ELR (cell line): ENCODE measurements at places on chromosomes 13 and 19.

DNA sequence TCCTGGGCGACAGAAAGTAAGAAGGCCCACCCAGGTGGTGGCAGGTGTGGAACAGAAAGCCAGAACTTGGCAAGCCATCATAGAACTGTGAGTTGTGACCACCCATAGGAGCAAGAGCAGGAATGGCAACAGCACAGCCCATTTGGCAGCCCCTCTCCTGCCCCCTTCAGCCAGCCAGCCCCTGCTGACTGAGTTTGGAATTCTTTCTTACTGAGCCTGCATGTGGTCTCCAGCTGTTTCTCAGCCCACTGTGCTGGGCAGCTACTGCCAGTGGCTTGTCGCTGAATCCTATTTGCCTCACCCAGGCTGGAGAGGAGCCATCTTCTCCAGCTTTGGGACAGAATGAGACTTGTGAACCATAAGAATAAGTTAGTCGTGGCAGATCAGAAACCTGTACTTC lies 28.3 kb downstream of the CNMD start:
- no peak for DNase-seq

- DNase-seq = peak; percentile 20
These were observed 310.8 kb downstream of the SLC7A1 start for GRCh38 chr13:29284726-29285125.

- DNase-seq = peak; percentile 99
These were observed at the start of the genes GYS1 and RUVBL2 for GRCh38 chr19:48993175-48994034. Gene GYS1 (minus strand): TSS chr19:48993309. CDS start chr19:48993112, 197 bp downstream. Gene RUVBL2 (plus strand): TSS chr19:48993887. CDS start chr19:48993912, 25 bp downstream.

DNA sequence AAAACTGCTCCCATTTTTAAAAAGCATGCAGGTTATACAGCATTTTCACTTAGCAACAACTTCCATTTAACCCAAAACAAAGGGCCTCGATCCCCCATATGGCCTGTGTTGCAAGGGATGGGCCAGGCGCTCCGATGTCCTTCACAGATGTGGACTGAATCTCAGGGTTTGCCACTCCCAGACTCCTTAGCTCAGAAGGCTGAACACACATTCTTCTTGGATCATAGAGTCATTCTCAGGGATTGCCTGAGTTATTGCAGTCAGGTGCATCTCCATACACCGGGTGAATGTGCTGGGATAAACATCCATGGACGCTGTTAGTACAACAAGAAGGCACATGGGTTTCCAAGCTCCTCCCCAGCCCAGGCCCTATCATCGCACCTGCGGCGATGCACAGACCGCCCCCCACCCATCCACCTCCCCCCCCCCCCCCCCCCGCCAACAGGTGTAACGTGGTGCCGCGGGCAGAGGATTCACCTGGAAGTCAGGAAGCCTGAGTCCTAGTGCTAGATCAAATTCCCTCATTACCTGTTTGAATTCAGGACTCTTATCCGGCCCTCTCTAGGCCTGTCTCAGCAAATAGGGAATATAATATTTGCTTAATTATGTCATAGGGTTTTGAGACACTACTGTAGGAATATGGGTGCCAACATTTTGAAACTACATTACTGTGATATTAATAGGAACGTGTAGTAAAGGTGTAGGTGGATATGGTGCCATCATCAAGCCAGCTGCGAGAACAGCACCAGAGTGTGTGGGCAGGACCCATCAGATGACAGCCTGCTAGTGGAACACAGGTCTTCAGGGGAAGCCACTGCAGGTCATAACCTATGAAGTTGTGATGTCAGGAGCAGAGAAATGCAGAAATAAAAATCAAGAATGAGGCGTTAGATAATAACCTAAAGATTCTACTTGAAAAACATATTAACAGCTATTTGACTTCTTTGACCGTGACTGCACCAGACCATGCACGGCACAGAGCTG lies 110.9 kb downstream of the SACS start:
- no peak for DNase-seq

- no peak for DNase-seq
These were observed 5.5 kb downstream of the PNMA8C start for GRCh38 chr19:46423188-46423587.

DNA sequence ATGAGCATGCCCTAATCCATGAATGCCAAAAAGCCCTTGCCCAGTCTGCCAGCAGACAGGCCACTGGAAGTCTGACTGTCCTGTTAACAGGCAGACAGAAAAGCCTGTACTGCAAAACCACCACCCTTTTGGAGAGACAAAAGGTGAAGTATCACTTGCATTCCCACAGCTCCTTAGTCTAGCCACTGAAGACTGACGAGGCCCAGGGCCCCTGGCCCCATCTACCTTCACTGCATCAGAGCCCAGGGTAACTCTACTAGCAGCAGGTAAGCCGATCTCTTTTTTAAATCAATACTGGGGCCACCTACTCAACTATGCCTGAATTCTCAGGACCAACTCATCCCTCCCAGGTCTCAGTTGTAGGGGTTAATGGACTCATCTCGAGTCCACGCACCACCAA lies 45.5 kb downstream of the ZNF93 start:
- DNase-seq = no peak

DNA sequence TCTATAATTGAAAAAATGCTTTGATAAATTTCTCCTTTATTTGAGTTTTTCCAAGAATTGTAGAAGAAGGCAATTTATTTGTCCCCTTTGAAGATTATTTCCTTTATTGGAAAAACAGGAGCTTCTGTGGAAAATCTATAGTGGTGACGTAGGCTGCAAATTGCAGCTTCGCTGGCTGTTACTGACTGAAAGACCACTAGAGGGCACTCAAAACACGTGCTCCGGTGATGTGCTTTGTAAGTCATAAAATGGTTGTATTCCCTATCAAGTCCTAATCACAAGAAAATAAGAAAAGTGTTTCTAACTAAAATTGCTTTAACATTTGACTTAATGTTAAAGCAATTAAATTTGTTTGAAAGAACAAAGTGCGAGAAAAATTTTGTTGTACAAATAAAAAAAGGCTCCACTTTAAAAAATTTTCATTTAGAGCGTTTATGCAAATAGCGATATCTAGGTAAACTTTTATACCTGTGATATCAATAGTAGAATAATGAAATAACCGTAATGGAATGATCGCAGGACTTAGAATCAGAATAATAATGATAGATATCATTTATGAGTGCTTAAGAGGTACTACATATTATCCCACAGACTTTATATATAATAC lies 638.2 kb upstream of the SPRY2 start:
- peak; percentile 77 for DNase-seq

DNA sequence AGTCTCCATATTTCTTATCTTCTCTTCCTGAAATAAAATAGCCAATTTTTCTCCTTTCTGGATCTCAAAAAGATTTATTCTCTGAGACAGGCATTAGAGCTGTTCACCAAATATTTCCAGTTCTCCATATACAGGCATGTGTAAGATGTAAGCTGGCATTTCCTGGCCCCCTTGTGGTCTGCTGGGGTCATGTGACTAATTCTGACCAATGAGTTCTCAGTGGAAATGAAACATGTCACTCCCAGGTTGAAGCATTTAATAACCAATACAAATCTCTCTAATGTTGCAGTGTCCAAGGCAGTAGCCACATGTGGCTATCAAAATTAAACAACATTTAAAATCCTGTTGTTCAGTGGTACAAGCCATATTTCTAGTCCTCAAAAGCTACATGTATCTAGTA lies 14.8 kb upstream of the CACNA1A start:
- peak; percentile 20 for DNase-seq

DNA sequence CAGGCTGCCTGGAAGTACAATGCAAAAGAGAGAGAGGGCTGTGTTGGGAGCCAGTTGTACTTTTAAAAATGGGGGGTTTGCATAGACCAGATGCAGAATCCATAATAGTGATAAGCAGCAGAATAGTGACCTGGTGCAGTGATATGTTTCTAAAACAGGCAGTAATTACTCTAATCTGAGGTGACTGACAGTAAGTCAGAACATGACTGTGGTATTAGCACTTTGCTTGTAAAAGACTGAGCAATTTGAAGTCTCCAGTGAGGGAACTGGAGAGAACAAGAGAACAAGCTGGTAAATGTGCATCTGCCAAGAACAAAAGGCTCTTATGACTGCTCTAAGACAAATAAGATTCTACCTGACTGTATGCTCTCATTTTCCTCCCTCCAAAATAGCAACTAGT lies 383.4 kb downstream of the ITGBL1 start:
- no peak for DNase-seq

GRCh38 chr19:55082020-55082851 lies 6.6 kb downstream of the EPS8L1 start:
- DNase-seq = peak; percentile 43

- no peak for DNase-seq
These were observed 17.5 kb downstream of the KLF2 start for GRCh38 chr19:16342002-16342715.

DNA sequence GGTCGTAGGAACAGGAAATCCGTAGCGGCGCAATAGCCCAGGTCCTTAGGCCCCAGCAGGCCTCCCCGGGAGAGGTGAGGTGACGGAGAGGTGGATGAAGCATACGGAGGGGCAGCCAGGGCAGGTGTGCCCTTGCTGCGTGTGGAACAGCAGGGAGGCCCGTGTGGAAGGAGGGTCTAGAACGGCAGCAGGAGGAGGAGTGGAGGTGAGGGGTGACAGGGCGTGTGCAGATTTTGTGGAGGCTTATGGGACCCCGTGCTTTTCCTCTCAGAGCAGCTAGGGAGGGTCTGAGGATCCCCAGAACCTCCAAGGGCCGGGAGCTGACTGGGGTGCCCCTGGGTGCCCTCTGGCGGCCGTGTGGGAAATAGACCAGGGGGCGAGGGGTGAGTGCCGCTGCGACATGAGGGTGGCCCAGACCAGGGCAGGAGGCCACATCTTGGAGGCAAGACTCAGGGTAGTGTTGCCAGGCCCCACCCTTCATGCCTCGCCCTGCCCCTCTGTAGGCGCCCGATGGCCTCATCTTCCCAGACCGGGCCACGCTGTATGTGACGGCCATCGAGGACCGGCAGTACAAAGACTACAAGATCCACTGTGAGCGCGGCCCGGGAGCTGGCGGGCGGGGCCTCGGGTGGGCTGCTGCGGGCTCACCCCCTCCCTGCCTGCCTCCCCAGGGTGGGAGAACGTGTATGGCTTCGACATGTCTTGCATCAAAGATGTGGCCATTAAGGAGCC lies 5.0 kb upstream of the ADM5 start:
- DNase-seq = peak; percentile 38

GRCh38 chr13:110447058-110447511 lies 114.4 kb downstream of the RAB20 start:
- no peak for DNase-seq

GRCh38 chr19:44824761-44825160 lies 15.9 kb downstream of the BCAM start:
- DNase-seq = no peak

GRCh38 chr19:1446713-1447481 lies 3.0 kb upstream of the APC2 start:
- no peak for DNase-seq

DNA sequence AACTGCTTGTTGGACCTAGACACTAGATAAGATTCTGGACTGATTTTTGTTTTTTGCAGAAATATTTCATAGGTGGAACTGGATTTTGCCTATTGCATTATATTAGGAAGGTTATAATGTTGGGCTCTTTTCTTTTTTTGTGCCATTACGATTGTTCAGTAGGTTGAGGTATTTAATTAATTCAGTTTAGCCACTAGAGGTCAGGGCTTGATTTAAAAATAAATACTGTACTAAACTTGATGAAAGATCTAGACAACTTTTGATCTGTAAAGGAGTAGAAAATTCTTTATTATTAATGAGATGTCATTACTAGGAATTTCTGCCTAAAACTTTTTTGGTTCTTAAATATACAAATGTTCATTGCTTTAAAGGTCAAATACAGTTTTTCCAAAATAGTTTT lies 15.2 kb upstream of the SUPT20H start:
- peak; percentile 57 for DNase-seq

DNA sequence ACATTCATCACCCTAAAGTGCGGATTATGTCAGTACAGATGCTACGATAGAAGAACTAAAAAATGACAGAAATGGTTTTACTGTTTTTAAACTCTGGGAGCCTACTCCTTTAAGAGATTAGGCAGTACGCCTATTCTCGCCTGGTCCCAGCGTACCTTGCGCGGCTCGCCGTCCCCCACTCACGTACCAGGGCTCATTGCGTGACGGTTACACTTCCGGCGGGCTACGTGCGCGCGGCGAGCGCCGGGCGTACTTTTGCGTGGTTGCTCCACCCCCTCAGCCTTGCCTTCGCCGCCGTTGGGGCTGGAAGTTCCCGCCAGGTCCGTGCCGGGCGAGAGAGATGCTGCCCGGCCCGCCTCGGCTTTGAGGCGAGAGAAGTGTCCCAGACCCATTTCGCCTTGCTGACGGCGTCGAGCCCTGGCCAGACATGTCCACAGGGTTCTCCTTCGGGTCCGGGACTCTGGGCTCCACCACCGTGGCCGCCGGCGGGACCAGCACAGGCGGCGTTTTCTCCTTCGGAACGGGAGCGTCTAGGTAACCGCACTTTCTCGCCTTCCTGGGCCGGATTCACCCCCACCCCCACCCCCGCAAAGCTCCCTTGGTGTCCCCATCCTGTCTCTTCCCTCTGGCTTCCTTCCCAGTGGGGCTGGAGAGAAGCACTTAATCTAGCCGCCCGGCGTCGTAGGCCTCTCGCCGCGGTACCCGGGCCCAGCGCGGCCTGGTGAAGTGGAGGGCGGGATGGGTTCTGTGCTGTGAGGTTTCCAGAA lies at the start of gene NUP58:
TSS of gene NUP58 (plus strand) at position 279 of the 767 bp plus-strand sequence. CDS start at position 428, 149 bp downstream.
- peak; percentile 95 for DNase-seq

DNA sequence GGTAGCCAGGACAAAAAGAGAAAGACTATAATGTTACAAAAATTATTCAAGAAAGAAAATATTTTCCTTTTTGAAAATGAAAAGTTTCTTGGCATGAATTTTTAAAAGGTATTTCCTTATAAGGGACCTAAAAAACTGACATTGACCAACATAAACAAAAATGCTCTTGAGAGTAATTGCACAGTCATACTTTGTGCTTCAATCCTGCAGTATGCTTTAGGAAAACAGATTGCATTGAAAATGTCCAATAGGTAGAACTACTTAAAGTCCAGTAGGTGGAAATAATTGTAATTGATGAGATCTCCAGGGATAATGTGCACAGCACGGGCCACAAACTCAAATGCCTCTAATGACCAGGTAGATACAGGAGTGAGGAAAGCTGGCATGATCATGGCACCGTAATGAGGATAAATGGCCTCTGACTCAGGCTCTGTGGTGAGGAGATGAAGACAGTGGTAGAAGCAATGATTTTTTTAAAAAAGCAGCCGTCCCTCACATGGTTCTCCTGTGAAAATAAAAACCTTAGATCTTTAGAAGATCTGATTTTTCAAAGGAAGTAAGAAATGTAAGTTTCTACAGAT lies 278.0 kb downstream of the ITGBL1 start:
- no peak for DNase-seq
